Fibroblast of lung (primary cell): ENCODE measurements at places on chromosomes 16 and 17. TPM values are rescaled to one million over a fixed set of nuclear protein-coding genes. Genes with fewer than 3 reads are reported as not detected.
A peak's percentile ranks its signal among the peaks of the same experiment; 100 is the strongest.

C16orf96 gene
- total RNA-seq, result under 0.01 TPM in 2 replicates

GRCh38 chr17:77186141-77186604 lies 45.4 kb downstream of the SEC14L1 start:
- no peak for DNase-seq

PYDC1 gene
- not detected in 2 replicates for total RNA-seq

DNA sequence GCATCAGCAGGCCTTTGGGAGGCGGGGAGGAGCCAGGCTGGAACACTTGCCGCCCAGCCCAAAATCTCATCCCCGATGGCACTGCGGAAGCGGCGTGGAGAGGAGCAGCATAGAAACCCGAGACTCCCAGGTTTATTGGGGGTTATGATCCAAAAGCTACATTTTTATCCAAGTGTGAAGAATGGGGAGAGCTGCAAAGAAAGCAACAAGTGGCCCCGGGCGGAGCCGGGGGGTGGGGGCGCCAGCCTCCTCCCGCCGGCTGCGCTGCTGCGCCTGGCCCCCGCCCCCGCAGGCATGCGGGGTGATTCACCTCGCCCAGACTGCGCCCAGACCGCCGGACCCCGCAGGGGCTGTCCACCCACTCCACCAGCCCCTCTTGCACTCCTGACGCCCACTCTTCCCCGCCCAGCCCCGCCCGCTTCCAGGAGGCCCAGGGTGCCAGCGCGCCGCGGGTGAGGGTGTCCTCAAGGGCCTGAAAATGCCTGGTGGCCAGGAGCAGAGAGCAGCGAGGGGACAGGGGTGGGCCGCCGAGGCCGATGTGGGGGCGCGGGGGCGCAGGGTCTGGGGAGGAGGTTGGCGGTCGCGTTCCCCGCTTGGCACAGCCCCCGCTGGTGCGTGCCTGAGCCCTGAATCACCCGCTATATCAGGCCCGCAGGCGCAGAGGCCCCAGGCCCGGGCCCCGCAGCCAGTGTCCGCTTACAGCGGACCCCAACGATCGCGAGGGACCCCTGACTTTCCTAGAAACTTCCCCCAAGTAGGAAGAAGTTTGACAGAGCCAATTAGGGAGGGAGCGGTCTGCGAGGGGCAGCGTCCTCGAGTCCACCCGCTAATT lies 1.3 kb downstream of the CAVIN1 start:
- peak; percentile 86 for DNase-seq

DNA sequence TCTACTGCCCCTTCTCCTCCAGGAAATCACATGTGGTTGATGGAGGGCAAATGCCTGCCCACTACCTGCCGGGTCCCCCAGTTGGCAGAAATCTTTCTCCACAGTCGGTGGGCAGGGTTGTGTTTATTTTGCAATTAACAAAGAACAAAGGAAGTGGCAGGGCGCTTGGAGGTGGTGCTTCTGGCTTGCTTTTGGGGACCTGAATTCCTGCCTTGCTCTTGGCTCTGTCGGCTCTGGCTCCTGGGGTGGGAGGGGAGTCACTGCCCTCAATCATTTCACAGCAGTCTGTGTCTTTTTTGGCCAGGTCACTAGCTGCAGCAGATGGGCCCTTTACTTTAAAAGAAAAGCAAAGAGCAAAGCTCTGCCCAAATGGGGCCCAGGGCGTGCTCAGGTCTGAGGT lies 69.2 kb downstream of the C16orf78 start:
- DNase-seq, result no peak

- no peak for DNase-seq
Measured at GRCh38 chr17:3038941-3039340, 24.5 kb downstream of the OR1D5 start.

KRTAP9-2 gene
- not detected in 2 replicates for total RNA-seq

GRCh38 chr17:19412510-19412909 lies 1.5 kb downstream of the RNF112 start:
- no peak for DNase-seq

- DNase-seq, result no peak
Measured at GRCh38 chr17:74484066-74484465, 17.6 kb downstream of the CD300A start.

GRCh38 chr17:77506371-77506991 lies 365.7 kb downstream of the SEC14L1 start:
- DNase-seq, result no peak

IRX6 gene
- total RNA-seq, result not detected in 2 replicates

- DNase-seq, result peak; percentile 61
Measured at GRCh38 chr17:7613769-7614424, 800 bp downstream of the FXR2 start.

- DNase-seq, result no peak
Measured at GRCh38 chr17:69722518-69722917, 308.0 kb downstream of the MAP2K6 start.

DNA sequence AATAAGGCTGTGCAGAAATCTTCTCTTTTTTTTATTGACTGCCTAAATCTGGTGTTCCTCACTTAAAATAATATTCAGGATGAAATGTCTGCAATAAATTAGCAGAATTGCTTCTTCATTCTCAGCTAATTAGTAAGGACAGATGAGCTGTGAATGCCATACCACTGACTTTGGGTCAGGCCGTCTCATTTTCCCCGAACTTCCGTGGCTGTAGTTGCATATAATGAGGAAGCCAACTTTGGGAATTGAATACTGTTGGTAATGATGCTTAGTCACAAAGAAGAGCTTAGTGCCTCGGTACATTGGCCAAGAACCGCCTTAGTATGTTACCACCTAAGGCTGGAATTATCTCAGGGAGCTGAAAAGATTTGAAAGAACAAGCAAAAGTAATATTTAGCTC lies 47.6 kb downstream of the NUP93 start:
- DNase-seq, result no peak

NUFIP2 gene
- total RNA-seq, result 33.2 and 35.4 TPM in 2 replicates

TRIM65 gene
- 15.9 and 17.2 TPM in 2 replicates for total RNA-seq
